ENCODE measurements at places on chromosomes 11 and 22. TPM values are rescaled to one million over a fixed set of nuclear protein-coding genes. Genes with fewer than 3 reads are reported as not detected.

Gene APOL3
- 55.0 TPM for polyA plus RNA-seq

Gene FREY1
- 1.7 TPM for polyA plus RNA-seq

DNA sequence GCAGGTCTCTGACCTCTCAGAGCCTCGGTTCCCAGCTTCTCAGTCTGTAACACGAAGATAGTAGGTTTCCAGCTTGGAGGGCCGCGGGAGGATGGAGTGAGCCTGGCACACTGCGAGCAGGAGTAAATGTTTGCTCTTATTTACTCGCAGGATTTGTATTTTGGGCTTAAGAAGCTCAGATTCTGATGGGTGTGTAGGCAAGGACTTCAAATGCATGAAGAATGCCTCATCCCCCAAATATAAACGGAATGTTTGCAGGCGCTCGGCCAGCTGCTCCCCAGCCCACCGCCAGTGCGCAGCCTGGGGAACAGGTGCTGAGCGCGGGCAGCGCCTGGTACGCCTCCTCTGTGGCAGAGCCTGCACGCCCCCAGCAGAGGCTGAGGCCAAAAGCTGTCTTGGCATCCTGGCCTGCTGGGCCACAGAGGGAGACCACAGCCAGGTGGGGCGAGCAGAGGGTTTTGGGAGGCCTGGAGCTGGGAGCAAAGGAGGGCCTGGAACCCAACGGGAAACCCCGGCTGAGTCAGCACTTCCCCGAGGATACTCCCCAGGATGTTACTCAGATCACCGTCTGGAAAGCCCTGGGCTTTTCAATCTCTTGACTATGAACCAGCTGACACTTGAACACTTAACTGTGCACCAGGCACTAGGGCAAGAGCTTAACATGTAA lies 9.4 kb downstream of the EHD1 start:
- DNase-seq, result peak; percentile 44

DNA sequence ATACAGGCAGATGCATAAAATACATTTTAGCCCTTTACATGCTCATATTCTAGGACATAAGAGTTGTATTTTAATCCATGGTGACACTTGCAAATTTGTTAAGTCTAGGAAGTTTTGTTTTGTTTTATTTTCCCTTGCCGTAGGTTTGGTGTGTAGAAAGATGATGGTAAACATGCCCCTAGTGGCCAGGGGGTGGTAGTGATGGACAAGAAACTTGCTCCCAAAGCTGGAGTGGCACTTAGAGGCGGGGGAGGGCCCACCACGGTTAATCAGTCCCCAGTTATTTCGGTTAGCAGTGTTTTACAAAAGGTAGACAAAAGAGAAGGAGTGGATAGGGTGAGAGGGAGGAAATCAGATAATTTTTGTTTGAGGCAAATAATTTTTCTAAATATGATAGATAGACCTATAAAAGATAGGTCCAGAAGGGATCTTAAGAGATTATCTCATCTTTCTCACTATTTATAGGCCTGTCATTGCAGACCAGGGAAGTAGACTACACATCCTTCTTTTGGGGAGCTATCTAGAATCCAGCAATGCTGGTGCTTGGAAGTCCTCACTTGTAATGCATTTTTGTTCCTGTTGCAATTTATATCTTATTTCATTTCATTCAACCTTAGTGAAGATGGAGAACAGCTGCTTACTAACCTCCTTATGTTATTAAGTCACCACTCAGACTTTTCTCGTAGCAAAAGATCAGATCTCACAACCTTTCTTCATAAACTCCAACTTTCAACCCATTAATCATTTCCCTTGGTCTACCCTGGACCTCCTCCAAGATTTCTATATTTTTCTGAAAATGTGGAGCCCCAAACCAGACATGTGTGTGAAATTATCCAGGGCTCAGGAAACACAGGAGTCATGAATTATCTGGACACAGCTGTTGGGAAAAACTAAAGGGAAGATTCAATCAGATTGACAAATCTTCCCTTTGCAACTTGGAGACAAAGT lies 5.9 kb upstream of the BDNF start:
- no peak for DNase-seq

DNA sequence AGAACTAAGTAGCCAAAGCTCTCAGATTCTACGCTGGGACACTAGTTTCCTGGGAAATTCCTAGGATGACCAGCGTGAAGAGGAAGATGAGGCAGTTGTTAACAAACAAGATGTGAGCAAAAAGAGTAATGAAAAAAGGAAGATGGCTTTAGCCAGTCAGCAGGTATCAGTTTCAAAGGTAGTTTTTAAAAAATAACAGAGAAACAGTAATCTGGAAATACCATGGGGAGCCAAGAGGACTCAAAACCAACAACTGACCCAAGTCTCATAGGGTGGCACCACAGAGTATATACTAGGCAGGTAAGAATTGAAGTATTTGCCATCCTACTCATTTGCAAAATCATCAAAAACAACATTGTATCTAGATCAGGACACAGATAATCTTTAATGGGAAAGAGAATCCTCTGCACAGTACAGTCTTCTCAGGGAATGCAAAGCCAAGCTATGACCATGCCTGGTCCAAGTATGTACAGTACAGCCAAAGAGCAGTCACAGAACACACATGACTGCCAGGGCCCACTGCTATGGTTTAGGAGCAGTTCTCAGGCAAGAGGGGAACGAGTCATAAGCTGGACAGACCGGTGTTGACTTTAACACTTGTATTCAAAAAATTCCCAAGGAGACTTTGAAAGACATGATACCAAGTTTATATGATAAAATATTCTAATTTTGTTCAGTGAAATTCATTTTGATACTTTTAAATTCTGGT lies 20.6 kb downstream of the MSANTD4 start:
- no peak for DNase-seq

DNA sequence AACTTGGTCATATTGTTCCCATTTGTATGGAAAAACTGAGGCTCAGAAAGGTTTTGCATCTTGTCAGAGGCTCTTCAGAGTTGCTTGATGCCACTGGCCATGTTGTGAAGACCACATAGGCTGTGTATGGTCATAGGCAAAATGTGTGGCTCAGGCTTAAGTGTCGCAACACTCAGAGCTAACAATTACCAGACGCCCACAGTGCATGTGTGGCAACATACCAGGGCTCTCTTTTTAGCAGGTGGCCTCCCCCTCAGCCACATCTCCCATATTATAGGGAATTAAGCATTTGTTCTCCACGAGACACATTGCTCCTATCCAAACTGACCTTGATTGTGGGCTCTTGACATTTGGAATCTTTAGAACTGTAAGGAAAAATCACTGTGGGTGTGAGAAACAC lies 802.5 kb downstream of the DLG2 start:
- no peak for DNase-seq

GRCh38 chr22:33409079-33409478 lies 350.9 kb upstream of the SYN3 start:
- DNase-seq, result no peak

DNA sequence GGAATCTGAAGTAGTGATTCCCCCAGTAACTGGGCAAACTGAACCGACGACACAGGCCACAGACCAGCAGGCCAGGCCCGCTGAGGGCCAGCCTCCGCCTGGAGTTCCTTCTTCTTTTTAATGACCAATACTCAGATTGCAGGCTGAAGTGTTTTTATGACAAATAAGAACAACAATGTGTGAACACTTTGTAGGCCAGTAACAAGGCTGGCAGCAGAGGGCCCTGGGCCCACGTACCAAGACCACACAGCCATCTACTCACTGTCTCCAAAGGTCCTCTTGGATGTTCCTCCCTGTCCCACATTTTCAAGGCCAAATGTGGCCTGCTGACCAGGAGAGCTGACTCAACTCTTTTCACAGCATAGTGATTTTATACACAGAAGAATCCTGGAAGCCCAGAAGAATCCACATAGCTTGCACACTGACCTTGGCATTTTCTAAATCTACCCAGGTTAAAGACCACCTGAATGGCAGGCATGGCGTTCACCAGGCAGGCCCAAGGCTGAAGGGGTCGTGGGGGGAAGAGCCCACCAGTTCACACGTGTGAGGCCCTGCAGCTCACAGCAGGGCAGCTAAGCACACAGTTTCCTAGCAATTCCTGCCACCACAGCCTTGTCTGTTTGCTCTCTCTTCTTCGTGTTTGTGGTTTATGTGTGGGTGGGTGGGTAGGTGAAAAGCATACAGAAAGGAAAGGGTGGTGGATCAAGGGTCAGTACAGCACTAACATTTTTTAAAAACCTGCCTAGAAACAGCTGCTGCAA lies 13.3 kb downstream of the SMCO4 start:
- no peak for DNase-seq

Measured in B cell (primary cell).